ENCODE measurements at places on chromosomes 3 and 15.

GRCh38 chr15:90819390-90819789, 49.0 kb upstream of the FURIN start:
- DNase-seq = no peak

DNA sequence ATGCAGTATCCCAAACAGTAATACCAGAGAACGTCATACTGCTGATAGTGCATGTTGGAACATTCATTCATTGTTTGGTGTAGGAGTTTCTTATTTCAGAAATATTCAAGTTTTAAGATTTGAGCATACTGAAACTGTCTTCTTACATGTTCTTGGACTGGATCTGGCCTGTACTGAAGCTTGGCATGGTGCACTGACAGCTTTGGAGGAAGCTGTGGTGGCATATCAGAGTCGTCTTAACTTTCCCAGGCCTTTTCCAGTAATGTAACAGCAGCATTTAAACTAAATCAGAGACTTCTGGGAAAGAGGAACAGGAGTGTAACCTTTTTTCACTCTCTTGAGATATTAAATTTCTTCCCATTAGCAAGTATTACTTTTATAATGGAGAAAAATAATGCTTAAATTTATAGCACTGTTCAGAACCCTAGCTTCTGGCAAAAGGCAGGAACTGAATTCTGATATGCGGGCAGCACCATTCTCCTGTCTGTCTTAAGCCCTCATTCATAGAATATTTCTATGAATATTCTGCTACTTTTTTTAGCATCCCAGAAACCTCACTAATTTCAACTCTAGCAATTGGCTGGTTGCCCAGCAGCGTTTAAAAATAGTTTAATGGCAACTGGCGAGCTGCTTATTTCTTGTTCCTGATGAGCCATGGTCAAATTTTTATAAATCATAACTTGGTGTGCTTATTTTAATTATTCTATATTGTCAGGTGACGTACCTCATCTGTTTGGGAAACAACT, 31.1 kb downstream of the DNAJC13 start:
- DNase-seq = no peak

GRCh38 chr3:59234884-59235633, 185.2 kb upstream of the CFAP20DC start:
- no peak for DNase-seq

DNA sequence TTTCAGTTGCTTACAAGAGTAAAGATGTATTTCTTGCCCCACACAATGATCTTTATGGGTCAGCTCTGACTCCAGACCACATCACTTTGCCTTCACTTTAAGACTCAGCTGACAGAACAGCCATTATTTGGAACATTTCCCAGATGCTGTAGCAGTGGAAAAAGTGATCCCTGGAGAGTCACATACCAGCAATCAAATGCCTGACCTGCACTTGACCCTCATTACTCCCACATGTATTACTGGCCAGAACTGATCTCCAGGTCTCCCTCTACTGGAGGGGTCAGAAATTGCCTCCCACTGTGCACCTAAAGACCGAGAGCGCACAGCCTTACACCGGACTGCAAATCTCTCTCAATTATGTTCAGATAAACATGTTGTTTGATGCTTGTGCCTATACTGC, 88.6 kb upstream of the ZNF385D start:
- no peak for DNase-seq

DNA sequence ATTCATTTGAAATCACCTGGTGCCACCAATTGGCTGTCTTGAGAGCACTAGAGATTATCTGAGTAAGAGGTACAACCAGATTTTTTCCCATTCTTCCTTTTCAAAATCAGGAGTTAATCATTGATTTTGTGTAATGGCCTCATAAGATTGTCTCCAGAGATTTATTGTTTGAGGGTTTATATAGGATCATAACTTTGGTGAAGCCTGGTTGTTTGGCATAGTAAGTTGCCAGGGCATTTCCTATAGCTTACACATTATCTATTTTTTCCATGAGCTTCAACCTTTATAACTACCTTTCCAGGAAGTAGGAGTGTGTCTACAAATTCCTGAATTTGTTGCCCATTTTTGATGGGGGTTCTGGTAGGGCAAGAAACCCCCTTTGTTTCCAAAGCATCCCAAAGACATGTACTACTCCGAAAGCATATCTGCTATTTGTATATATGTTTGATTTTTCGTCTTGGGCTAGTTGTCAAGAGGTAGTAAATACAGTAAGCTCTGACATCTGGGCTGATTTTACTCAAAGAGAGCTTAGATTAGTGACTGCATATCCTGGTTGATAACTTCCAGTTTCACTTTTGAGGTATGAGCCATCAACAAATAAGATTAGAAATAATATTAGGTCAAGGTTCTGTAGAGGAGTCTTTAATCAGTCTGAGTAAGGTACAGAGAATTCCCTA, 11.7 kb upstream of the PRR23B start:
- DNase-seq = no peak

DNA sequence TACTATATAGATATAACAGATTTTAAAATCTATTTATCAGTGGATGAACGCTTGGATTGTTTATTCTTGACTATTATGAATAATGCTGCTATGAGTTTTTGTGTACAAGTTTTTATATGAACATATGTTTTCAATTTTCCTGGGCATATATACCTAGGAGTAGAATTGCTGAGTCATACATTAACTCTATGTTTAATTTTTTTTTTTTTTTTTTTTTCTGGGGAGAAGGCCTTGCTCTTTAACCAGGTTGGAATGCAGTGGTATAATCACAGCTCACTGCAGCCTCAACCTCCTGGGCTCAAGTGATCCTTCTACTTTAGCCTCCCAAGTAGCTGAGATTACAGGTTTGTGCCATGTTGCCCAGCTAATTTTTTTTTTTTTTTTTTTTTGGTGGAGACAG, 9.1 kb downstream of the CIDEC start:
- no peak for DNase-seq

GRCh38 chr3:172279191-172279640, 169.0 kb downstream of the GHSR start:
- no peak for DNase-seq

GRCh38 chr15:26854435-26854834, 12.4 kb upstream of the GABRA5 start:
- DNase-seq = no peak

- DNase-seq = no peak
Observed at GRCh38 chr3:65168547-65168946, 480.7 kb upstream of the ADAMTS9 start.

DNA sequence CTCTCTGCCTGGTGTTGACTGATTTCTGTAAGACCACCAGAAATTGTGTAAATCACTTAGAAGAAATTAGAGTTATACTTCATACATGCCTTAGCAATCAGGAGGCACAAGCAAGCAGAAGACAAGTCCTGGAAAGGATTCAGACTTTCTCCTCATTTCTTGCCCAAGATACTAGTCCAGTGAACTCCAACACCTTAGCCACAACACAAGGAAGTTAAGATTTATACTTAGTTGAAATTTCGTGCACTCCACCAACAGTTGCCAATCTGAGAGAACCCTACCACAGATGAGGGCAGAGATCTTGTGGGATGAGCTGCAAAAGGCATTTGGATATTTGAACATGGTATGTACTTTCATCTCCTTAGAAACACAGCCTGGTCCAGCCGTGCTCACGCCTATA, 2.3 kb downstream of the P3H2 start:
- no peak for DNase-seq

GRCh38 chr3:164737174-164737573, 341.1 kb downstream of the SI start:
- no peak for DNase-seq

GRCh38 chr3:60226912-60227311, 1024.3 kb downstream of the FHIT start:
- DNase-seq = no peak

DNA sequence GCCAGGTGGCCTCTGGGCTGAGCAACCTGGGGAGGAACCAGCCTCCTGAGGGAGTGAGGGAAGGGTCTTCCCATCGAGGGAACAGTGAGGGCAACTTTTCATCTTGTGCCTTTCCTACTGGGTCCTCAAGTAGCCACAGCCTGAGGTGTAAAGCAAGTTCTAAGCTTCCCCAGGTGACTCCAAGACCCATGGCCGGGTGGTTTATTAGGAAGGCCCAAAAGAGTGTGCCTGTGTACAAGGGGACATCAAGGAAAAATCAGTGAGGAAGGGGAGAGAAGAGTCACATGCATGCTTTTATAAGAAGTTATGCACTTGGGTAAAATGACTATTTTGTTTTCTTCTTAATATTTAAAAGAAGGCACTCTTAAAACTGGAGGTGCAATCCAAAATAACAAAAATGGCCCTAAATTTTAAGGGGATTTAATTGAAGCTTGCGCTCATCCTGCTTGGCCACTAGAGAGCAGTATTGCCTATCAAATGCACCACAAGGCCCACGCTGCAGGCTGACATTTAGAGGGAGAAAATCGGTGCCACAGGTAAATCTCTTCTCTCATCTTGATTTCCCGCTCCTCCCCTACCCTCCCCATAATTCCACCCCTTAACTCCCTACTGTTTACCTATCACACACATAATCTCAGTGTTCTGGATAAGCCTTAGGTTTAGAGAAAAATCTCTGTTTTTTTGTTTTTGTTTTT, 6.7 kb downstream of the NANOGP8 start:
- peak; percentile 12 for DNase-seq

GRCh38 chr3:32405155-32405554, 13.5 kb downstream of the CMTM7 start:
- no peak for DNase-seq

DNA sequence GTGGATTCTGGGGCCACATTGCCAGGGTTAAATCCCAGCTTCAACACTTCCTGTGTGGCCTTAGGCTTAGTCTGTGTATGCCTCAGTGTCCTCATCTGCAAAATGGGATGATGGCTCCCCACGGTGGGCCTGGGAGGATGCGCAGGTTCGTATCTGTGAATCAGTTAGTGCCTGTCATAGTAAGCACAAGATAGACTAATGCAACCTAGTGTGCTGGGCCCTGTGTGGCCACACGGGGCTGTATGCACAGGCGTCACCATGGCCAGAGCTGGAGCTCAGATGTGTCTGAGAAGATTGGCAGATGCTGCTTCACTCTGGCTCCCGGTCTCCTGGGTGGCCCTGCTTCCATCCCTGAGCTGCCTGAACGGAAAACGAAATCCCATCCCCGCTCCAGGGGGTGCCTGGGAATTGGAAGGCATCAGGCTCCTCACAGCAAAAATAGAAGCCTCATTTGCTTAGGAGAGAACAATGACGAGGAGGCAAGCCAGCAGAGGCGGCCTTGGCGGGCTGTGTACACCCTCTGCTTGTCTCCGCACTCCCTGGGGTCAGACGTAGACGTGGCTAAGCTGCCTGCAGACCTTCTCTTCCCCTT, 103.6 kb downstream of the APBA2 start:
- no peak for DNase-seq

DNA sequence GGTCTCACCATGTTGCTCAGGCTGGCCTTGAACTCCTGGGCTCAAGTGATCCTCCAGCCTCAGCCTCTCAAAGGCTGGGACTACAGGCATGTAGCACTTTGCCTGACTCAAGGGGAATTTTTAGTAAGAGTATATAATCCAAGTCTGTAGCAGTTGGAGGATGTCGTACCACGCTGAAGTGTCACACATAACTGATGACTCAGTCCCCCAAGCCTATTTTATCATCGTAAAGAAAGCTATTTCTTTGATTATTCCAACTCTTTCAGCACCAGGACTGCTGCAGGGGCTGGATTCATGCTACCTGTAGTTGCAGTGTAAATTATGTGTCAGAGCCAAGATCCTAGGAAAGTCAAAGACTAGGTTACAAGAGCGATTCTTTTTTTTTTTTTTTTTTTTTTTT, 1.4 kb upstream of the PRKCI start:
- DNase-seq = no peak

- DNase-seq = no peak
Observed at GRCh38 chr15:100192097-100193080, 149.4 kb downstream of the ADAMTS17 start.

- DNase-seq = no peak
Observed at GRCh38 chr3:116139641-116140040, 305.6 kb downstream of the LSAMP start.

DNA sequence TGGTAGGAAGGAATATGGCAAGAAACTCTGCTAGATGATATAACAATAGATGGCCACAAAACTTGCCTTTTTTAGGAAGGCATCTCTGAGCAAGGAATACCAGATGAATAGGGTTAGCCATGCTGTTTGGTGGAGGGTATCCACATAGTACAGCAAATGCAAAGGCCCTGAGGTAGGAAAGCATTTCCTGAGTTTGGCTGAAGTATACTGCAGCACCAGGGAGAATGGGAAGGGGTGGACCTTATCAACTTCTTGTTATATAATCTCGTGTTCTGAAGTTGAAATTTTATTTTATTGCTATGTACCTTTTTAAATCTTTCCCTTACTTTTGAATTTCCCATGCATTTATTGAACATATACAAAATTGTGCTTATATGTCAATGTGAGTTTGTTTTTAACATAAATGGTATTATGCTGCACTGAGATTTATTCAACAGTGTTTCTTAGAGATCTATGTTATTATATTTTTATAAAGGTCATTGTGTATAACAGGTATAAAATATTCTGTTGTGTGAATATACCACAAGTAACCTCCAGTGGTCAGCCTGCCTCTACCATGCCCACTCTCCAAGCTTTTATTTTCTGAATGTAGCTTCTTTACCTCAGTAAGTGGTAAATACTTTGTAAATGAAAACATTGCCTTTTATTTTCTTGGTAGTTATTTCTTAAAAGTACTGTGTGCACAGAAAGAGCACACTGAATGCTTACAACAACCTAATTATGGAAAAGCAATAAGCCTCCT, 2.8 kb upstream of the KAT2B start:
- no peak for DNase-seq

DNA sequence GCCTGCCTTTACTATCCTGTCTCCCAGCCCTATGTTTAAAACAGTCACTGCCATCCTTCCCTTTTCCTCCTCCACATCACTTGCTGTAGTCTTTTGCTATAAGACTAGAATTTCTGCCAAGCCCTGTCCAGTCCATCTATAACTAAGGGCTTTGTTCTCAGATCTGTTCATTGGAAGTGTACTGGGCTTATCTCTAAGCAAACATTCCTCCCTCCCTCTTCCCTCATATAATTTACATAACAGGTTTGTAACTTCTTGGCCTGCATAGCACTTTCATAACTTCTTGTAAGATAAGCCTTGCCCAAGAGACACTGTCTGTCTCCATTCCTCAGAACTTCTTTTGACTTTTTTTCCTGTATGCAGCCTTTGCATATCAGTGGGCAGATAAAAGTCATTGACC, 16.7 kb downstream of the TPRG1 start:
- DNase-seq = no peak

DNA sequence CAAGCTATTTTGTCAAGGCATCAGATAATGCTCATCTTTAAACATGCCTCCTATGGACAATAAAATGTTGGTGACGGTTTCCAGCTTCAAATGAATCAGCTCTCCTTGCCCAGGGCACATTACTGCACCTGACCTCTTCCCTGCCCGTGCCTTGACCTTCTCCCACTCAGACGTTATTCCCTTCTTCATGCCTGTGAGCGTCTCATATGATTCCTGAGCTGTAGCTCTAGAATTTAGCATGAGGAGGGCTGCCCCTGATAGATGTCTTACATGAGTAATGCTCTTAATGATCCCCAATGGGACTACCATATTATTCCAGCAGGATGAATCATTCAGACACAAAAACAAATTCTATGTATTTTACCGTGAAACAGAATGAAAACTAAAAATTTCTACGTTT, 762.7 kb downstream of the ROBO1 start:
- DNase-seq = no peak

GRCh38 chr3:184710870-184711492, 883 bp downstream of the MAGEF1 start:
- no peak for DNase-seq

All from activated T-cell treated with anti-CD3 and anti-CD28 coated beads for 1 hour (primary cell).